ENCODE measurements at places on chromosomes 7 and 10.

DNA sequence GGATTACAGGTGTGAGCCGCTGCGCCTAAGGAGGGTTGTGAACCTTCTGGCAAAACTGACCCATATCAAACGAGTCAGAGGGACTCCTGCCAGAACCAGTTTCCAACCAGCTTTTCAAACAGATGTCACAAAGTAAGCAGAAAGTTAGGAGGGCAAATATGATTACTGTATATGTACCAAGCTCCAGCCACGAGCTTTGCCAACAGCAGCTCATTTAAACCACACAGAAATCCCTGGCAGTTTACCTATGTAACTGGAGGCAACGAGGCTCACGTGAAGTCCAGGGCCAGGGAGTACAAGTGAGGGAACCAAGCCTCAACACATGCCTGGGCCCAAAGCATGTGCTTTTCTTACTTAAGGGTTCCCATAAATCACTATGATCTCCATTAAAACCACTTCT is 12.5 kb upstream of the DAGLB start:
- no peak for DNase-seq

DNA sequence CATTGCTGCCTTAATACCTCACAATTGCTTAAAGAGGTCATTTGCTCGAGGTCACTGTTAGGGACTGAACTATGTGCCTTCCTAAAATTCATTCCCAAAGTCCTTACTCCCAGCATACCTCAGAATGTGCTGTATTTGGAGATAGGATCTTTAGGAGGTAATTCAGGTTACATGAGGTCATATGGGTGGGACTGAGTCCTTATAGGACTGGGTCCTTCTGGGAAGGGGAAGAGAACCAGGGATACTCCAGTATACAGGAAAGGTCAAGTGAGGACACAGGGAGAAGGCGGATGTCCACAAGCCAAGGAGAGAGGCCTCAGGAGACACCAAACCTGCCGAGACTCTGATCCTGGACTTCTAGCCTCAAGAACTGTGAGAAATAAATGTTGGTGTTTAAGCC is 253.3 kb downstream of the PRPF18 start:
- DNase-seq, result no peak

GRCh38 chr10:42979181-42979580 is 97.7 kb upstream of the RET start:
- DNase-seq, result no peak

DNA sequence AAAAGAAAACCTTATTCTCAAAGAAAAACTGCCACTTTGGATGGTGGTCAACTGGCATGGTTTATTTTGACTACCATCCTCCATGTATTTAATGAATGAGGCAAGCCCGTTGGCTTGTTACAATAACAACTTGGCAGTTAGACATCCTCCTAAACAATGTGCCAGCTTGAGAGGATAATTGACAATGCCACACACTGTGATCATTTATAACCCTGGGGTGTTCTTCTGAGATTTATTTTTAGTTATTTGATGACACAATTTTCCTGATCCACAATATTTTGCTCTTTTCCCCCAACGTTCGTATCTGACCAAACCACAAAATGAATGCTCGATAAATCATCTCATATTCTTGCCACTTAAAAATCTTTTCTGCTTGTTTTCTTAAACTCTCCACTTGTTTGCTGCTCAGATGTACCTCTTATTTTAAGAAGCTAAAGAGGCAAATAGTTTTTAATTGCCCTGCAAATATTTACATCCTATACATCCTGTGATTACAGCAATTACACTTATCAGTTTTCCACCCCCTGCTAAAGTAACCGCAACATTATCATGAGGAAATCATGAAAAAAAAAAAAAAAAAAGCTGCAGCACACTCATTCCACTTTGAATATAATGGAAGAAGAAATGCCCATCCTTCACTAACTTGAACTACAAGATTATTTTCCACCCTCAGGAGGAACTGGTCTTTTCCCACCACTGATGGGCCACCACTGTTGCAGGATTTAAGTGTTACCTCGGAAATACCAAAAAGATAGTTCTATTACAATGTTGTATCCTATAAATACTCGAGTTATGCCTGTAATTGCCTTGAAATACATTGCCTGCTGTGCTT is 119.9 kb downstream of the MBL2 start:
- DNase-seq, result no peak

- no peak for DNase-seq
Measured at GRCh38 chr7:151075978-151076426, 4.6 kb downstream of the FASTK start.

- DNase-seq, result no peak
Measured at GRCh38 chr10:1367938-1368841, 312.0 kb downstream of the WDR37 start.

- peak; percentile 59 for DNase-seq
Measured at GRCh38 chr10:121823993-121824463, 103.8 kb downstream of the ATE1 start.

DNA sequence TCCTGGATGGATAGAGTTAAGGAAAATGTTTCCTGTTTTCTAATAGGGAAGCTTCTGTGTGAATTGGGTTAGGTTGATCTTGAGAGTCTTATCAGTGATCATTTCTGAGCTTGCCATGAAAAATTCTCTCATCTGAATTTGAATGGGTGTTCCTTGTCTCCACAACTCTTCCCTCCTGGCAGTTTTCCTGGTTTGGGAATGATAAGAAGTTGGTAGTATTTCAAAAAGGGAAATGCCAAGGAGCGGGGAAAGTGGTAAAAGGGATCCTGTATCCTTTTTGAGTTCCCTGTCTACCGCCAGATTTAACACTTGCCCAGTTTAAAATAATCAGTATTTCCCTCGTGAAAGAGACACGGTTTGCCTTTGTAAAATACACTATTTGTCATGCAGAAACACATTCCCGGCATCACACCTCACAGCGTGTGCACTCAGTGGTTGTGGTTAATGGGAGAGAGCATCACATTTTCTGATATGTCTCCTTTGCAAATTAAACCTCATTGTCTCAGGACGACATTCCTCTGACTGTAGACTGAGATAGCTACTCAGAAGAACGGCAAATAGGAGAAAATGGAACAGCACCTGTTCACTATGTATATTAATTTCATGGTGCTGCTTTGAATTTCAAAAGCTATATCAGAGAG is 113.2 kb upstream of the IFRD1 start:
- DNase-seq, result no peak

DNA sequence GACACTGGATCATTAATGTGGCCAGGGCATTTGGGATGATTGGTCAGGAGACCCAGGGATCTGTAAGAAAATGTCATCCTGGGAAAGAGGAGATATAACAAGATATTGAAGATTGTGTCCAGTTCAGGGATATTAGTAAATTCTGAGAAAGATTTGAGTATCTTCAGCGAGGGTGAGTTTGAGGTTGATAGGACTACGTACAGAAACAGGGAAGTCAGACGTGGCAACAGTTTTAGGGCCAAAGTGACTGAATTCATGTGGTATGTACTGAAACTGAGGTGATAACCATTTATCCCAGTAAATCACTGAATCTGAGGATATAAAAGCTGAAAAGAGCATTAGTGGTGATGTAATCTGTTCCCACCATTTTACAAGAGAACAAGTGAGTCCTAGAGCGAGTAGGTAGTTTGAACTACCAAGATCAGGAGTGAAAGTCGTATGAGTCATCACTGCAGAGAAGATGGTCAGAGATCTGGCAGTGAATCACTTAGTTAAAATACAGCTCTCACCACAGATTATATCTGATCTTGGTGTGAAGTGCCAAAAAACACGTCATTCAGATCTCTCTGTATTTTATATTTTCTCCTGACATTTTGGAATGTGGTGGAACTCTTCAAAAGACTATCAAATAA is 220.5 kb downstream of the CDK14 start:
- peak; percentile 31 for DNase-seq
